ENCODE measurements at places on chromosomes 12 and 14.

DNA sequence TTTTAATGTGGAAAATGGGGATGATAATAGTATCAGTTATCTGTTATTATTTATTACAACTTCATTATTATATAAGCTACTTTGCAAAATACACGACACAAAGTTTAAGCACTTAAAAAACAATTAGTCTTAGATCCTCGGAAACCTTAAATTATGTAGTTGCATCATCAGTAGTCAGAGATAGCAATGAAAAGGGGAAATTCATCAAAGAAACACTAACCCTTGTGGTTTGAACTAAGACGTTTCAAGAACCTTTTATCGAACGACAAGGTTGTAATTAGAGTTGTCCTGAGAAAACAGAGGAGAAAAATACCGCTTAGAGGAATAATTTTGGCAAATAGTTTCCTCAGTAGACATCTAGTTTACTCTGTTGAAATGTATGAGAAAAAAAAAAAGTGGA is 198.5 kb downstream of the PTPRO start:
- no peak for DNase-seq

DNA sequence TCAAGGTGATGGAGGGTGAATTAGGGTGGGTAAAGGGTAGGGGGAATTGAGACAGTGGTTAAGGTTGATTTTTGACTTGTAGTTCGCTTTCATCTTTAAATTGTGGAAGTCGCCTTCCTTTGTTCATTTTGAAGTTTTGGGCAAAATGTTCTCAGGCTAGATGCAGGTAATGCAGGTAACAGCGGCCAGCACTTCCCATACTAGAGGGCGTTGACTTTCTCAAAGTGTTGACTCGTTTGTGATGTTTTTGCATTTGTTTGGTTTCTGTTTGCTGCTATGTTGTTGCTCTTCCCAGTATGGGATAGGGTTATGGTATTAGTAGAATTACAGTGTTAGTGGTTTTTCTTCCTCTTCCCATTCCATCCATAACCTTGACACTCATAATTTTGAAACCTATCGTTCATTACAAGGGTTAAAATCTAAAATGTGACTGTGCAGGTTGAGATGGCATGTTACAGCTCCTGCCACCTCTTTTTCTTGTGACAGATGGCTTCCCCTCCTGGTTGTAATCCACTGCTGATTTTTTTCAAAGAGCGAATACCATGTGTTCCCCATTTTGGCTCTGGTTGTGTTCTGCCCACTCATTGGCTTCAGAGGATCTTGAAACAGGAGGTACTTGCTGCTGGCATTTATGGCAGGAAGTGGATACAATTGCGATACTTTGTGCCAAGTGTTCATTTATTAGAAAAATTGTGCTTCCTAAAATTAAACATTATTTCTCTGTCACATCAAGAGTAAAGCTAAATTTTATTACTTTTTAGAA is 57.1 kb downstream of the ERC1 start:
- DNase-seq = no peak

DNA sequence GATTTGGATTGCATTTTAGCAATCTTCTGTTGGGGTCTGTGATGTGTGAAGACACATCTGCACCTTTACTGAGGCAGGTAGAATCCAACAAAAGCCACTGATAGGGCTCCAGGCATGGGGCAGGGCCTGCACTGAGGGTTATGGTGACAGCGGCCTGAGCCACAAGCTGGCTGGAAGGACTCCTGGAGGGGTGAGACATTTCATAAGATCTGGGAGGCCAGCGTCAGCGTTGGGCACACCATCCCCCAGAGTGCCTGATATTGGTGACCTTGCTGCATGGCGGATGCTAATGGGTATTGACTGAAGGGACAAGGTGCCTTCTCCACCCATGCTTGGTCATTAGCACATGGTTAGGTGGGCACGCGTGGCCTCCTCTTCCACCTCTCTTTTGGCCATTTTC is 187.6 kb downstream of the CACNA1C start:
- no peak for DNase-seq

DNA sequence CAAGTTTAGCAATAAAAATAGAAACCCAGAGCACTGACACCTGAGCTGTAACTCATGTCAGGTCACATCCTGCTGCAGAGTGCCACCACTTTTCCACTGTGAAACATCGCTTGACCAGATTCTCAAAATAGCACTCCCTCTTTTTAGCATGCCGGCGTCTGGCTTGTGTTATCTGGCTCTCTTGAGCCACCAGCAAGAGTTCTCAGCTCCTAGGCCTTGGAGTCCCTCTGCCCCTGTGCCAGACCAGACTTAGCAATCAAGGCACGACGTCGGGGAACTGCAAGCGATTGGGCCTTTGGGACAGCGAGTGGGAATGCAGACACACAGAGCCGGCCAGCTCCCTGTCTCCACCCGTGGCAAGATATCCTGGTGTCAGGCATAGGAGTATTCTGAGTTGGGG is 52.5 kb downstream of the SPIC start:
- no peak for DNase-seq

- DNase-seq = no peak
These were observed 42.1 kb upstream of the STRN3 start for GRCh38 chr14:31068235-31068634.

GRCh38 chr14:72463291-72463866 is 430.5 kb downstream of the DPF3 start:
- DNase-seq = no peak

- no peak for DNase-seq
These were observed 70.5 kb downstream of the BCL11B start for GRCh38 chr14:99201351-99202073.

DNA sequence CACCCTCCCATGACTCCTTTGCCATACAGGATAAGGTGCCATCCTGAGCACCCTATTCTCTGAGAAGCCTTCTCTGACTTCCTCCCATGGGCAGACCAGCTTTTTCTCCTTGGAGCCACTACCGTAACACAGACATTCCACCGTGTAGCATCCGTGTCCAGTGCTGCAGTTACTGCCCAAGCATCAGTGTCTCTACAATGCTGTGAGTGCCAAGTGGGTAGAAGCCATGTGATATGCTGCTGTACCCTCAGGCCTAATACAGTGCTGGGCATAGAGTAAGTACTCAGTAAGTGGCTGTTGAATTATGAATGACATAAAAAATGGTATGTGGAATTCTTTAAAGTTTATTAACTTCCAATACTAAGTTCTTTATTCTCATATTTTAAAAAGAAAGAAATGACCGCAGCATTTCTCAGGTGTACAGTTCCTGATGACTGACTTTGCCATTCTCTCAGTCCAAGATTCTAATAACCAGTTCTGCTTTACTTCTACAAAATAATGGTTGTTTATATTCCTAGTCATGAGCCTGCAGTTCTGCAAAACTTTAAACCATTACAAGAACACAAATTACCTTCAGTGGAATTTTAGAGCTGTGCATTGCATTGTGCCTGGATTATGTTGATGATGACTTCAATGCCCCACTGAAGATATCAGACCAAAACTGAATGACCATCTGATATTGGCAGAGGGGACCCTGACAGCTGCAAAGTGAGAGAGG is 118.7 kb downstream of the RPAP3 start:
- DNase-seq = no peak

DNA sequence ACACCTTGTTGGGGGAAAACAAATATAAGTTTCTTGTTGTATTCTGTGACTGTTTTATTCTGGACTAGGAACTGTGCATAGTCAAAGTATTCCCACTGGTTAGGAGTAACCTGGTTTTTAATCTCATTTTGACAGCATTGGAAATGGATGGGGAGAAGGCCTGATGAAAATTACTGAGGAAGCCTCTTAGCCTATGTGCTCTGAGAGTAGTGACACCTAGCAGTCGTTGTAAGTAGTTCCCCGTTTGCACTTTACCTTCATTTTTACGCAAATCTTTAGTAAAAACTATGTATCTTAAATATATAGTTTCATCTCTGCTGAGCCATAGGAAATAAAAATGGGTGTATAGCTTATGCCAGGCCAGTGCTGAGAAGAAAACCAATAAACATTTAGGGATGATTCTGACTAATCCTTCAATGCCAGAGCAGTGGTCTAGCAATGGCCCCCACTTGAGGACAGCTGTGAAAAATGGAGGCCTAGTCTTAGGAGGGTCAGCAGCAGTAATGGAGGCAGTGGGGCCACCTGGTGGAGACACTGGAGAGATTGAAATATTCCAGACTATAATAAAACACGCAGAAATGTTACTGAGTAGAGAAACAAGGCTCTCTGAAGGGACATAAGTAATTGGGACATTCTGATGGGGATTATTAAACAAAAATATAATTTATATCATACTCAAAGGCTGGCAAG is 133.2 kb upstream of the NOVA1 start:
- peak; percentile 7 for DNase-seq

DNA sequence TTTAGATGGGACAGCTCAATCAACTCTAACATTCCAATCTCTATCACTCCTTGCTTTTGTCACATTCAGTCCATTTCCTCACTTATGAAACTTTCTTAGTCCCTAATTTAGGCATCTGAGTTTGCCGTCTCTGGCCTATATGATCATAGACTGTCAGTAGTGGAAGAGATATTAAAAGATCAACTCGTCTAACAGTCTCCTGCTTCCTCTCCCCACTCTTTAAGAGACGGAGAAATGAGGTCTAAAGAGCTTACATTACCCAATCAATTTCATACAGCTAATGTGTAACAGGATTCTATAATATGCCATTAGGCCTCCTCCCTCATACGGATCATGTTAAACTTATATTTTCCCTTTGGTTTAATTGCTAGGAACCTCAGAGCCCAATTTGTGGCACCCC is 6.5 kb upstream of the ATP23 start:
- no peak for DNase-seq

GRCh38 chr14:104877806-104878550 is 12.9 kb downstream of the CEP170B start:
- no peak for DNase-seq

DNA sequence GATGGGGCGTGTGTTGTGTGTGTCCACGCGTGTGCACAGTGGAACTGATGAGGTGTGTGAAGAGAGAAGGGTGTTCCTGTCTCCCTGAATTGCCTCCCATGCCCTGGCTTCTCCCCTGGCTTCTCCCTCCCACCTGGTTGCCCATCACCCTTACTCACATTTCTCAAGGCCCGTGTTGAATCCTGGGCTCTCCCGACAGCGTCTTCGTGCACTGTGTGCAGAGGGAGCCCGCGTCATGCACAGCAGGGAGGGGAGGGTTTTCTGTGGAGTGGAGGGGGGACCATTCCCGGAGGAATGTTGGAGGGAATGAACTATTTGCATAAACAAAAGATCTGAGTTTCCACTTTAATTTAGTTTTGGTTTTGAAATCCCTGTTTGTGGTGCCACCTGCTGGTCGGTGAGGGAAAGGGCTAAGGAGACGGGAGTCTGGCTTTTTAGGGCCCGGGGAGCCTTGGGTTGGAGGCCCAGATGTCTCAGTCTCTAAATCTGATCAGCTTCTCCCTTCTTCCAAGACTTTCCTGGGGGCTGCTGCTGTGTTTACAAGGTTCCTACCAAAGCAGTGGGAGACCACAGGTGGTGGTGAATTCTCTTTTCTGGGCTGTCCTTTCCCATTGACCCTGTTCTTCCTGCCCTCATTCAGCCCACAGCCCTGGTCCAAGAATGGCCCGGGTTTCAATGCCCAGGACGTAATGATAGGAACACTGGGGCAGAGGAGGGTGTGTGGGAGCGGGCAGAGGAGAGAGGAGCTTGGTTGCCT is at the start of gene C1R:
Gene C1R (minus strand): TSS at position 217 of the 757 bp plus-strand sequence. CDS start 57 bp downstream, at position 160.
- DNase-seq = no peak

DNA sequence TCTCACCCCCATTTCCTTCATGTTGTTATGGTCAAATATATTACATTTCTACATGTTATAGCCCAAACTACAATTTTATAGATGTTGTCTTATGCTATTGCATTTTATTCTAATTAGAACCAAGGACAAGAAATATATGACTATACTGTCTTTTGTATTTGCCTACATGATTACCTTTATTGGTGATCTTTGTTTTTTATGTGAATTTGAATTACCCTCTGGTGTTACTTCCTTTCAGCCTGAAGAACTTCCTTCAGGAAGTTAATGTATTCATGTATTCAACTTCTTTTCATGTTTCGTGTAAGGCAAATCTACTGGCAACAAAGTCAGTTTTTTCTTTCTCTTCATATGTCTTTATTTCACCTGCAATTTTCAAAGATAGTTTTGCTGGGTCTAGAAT is 8.7 kb upstream of the B3GNT4 start:
- DNase-seq = no peak

DNA sequence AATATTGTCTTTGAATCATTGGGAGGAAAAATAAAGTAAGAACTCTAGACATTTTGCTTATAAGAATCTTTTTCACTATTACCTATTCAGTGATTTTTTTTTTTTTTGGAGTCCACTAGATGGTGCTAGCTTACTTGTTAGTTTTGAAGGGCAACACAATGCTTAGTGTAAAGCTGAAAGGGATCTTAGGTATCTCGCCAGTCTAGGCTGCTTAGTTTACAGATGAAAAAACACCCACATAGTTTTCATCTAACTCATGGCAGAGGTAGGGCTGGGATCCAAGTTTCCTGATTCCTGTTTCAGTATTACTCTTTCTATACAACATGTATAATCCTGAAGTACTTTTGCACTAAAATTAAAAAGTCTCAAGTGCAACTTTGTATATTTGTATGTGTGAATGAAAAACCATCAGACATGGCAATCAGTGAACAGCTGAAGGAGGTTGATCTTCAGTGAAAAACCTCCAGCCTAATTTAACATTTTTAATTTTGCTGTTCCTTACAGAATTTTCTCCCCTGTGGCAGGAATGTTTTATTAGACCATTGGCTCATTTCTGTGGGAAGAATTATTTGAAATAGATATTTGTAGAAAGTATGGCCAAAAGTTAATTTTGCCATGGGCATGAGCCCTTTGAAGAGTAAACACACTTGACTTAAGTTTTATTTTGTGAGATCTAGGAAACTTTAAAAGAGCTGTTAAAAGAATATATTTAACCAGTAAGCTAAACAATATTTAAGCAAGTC is 40.7 kb downstream of the LRRIQ1 start:
- peak; percentile 49 for DNase-seq

DNA sequence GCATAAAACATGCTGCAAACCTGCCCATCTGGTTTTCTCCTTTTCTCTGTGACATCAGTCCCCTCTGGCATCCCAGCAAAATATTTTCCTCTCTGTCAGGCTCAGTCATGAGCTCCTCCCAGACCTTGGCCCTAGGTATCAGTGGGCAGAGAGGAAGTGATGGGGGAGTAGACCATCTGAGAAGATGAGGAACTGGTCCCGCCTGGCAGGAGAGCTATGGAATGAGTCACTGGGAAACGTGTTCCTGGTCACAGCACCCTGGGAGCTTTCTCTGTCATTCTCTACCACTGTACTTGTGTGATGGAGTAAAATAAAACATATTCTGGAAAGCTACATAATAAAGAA is 5.0 kb upstream of the SRSF9 start:
- no peak for DNase-seq

GRCh38 chr12:69330475-69331473 is 17.4 kb upstream of the LYZ start:
- peak; percentile 13 for DNase-seq
